Anterior cingulate cortex (tissue), 58 donors: ENCODE measurements at places on chromosomes 6 and 20.

GRCh38 chr20:21289651-21290050 lies 13.5 kb upstream of the XRN2 start:
- DNase-seq = no peak

DNA sequence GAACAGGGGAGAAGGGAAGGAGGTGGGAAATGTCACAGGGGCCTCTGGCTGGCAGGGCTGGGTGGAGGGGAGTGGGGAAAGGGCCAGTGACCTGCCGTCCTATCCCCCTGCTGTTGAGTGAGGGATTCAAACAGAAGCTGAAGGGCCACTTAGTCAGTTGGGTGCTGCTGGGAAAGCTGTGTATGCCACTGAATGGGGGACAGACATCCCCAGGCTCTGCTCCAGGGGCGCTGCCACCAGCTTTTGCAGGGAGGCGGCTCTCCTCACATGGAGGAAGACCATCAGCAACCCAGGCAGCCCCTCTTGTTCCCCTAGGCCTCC lies 50.0 kb downstream of the MDGA1 start:
- DNase-seq = no peak

- no peak for DNase-seq
Measured at GRCh38 chr6:28809947-28810658, 113.7 kb downstream of the TRIM27 start.

GRCh38 chr6:161111261-161111660 lies 119.7 kb downstream of the MAP3K4 start:
- no peak for DNase-seq

DNA sequence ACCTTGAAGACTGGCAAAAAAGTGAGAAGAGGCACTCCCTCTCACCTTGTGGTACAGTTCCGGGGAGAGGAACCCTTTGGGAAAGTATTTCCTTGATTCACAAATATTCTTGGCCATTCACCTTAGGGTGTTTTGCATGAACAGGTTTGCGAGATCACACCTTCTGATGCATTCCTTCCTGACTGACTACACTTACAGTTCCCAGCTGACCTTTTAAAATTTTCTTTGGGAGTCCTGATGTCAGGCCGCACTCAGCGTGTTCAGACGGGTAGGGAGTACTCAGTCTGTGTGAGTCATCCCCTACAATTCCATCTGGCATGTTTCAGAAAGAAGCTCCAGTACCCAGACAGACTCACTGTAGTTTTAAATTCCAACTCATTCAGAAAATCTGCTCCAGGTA lies 1.7 kb downstream of the ADGRF4 start:
- no peak for DNase-seq

DNA sequence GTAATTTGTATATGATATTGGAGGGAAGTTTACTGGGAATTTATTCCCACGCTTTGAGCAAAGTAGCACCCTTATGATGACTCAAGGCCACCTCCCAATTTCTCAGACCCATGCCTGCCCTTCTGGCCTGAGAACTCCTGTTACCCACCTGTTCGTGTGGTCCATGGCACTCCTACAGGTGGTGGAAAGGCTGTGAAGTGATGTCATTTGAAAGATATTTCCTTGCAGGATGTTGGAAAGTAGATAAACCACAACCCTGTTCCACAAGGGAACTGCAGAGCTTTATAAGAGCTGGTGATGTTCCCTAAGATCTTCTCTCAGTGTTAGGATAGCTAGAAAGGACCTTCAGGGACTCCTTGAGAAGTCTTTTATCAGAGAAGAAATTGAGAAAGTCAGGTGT lies 70.5 kb downstream of the ADGRG6 start:
- no peak for DNase-seq

- DNase-seq = no peak
Measured at GRCh38 chr20:13174402-13174801, 46.7 kb upstream of the ISM1 start.

DNA sequence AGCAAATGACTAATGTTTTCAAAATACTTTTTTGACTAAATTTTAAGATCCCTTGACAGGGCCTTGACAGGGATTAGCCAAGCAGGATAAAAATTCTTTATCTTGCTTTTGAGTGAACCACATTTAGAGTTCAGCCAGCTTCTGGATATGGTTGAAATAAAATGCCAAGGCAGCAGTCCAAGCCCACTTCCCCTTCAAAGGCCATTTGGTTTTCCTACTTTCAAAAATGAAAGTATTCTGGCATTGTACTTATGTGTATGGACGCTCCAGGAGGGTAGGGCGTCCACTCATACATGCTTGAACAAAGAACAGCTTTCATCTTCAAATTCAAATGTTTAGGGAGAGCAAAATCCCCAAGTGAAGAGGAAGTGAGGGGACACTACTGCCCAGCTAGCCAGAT lies 82.3 kb upstream of the BCLAF1 start:
- no peak for DNase-seq

DNA sequence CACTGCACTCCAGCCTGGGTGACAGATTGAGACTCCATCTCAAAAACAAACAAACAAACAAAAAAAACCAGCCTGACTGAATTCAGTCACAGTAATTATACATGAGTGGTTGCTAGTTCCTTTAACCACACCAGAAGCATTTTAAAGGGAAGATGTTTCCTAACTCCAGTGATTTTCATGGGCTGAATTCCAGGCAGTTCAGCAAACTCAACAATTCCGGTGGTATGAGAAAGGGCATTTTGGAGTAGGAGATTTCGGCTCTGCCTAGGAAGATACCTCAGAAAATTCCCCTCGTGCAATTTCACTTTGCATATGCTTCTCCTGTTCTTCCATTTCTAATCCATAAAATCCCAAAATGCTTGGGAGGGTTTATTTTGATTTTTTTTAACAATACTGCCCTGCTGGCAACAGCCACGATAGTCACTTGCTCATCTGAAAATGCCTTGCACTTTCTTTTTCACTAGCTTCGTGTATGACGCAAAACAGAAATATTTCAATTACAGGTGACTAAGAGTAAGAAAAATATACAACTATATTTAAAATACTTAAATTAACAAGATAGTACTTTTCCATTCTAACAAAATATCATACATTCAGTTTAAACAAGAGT lies 48.3 kb upstream of the IPCEF1 start:
- DNase-seq = no peak

- DNase-seq = no peak
Measured at GRCh38 chr20:58393299-58393698, 4.3 kb downstream of the VAPB start.

DNA sequence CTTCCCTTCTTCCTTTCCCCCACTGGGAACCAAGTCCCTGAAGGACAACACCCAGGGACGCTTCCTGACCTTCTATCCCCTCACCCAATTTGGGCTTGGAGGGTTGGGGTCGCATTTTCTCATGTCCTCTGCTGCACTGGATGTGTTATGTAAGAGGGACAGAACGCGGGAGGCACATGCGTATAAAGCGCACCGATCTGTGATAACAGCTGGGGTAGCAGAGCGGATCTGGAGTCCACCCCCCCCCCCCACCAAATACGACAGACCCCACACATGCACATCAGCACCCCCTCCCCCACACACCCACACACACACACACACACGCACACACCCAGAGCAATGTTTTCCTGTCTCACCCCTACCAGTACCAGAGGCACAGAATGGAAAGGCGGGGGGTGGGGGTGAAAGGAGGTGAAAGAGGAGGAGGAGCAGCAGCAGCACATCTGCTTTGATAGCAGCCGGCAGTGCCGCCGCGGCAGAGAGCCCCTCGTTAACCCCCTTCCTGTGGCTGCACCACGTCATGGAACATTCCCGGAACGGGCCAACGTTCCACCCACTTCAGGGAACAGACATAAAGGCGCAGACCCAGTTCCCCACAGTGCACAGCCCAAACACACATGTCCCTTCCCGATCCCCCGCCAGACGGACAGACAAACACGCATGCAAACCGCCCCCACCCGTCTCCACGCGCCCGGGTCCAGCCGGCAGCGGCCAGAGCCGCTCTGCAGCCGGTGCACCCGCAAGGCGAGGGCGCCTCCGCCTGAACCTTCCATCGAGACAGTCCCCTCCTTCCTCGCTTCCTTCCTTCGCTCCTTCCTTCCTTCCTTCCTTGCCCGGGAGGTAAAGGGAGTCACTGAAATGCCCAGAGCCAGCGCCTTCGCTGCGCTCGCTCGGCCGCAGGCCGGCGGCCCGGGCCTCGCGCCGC lies 590 bp downstream of the HIVEP2 start:
- DNase-seq = peak; percentile 79

DNA sequence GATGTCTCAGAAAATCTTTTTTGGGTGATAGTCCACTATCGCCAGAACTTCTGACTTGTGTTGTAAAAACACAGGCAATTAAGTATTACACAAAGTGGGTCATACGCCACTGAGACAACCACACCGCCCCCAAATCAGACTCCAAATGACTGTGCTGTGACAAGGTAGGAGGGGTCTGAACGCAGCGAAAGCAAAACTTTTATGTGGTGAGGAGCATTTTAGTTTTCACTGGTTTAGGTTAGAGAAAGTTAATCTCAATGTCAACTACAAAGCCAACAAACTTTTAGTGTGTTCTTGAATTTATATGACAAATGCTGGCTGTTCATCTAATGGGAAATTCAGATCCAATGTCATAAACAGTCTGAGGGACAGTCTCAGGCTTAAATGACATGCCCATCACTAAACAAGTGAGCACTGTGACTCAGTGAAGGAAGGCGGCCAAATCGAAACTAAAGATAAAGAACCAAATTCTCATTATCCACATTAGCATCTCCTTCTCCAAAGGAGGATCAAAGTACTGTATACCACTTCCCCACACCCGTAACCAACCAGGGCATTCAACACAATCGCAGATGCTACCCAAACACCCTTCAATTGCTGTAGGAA lies 186.7 kb downstream of the GJA10 start:
- DNase-seq = no peak

DNA sequence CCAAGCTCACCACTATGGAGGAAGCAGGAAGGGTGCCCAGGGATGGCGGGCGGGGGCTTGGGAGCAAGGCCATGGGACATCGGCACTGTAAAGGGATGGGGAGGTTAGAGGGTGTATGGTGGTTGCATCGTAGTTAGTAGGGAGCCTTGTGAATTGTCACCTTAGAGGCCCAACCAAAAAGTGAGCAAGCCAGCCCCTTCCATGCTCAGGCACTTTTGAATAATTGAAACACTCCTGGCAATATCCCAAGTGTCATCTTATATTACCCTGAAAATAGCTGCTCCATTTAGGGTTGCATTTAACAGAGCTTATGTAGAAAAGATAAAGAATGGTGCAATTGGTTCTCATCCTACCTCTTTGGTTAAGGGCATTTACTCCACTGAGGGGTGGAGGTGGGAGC lies 169.2 kb downstream of the SAMD5 start:
- no peak for DNase-seq

DNA sequence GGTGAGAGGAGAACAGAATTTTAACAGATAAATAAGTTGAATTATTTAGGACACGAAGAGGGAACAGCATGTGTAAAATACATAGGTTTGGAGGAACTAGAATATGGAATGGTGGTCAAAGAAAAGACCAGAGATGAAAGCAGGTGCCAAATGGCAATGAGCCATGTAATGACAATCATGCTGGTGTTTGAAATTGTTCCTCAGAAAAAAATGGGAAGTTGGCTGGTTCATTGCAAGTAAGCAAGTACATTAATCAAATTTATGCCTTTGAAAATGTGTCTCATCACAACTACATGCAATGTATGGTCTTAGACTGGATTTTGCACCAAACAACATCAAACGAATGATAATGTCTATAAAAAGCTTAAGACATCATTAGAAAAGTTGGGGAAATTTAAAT lies 83.3 kb downstream of the SPTLC3 start:
- no peak for DNase-seq

- DNase-seq = no peak
Measured at GRCh38 chr6:13480631-13481501, 6.5 kb downstream of the GFOD1 start.

GRCh38 chr6:169556758-169557548 lies 144.9 kb downstream of the WDR27 start:
- no peak for DNase-seq

GRCh38 chr20:36777167-36777566 lies 3.6 kb upstream of the DSN1 start:
- DNase-seq = no peak

DNA sequence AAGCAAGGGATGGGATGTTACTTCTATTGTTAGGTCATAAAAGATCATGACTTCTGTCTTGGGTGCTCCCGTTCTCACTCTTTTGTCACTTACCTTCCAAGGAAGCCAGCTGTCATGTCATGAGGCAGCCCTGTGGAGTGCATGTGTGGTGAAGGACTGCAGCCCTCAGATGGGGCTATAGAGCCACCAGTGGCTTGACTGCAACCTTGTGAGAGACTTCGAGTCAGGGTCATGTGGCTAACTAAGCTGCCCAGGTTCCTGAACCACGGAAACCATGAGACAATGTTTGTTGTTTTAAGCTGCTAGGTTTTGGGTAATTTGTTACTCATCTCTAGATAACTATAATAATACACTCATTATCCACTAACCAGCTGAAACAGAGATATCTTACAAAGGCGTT lies 477.1 kb downstream of the BTBD3 start:
- DNase-seq = no peak

DNA sequence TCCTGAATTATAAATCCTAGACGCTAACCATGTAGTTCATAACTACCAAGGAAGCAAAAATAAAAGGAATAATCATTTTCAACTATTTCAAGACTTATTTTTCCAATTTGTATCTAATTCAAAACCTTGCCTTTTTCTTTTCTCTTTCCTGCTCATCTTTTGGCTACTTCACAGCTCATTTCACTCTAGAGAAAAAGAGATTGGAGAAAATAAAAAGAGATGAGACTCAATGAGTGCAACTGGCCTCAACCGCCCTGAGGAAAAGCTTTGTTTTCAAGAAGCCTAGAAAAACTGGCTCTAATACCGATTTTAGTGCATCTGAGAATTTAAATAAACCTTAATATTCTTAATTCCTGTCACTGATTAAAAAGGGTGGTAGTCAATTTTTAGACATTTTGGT lies 36.4 kb downstream of the IPCEF1 start:
- DNase-seq = no peak

GRCh38 chr6:149026530-149026942 lies 279.7 kb downstream of the UST start:
- no peak for DNase-seq

- DNase-seq = no peak
Measured at GRCh38 chr6:81785377-81785776, 32.9 kb upstream of the TENT5A start.

DNA sequence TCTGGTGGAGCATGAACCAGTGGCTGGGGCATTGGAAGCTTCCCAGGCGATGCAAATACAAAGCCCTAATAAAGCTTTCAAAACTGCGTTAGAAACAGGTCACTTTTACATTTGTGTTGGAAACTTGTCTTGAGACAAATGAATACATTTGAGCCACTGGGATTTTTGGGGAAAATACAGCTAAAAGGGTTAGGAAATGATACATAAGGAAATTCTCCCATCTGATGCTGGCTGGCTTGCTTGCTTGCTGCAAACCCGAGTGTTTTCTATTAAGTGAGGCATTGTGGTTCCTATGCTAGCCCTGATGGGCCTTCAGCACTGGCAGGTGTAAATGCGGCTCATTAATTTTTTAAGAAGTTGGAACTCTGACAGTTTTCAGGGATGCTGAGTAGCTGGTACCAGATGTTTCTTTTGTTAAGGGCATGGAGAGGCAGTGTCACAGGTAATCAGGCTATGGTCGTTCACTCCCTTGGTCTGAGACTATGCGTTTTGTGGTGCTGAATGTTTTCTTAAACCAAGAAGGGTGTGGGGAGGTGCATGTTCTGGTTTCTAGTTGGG lies 35.2 kb downstream of the RREB1 start:
- no peak for DNase-seq
